Vagina (tissue), 2 donors: ENCODE measurements at places on chromosomes 2 and 18. TPM values are rescaled to one million over a fixed set of nuclear protein-coding genes. Genes with fewer than 3 reads are reported as not detected.

The GLI2 gene
- 16.2 TPM for total RNA-seq

- H3K36me3 ChIP-seq: no peaks in the 10 kb centered on the region
- H3K4me3 ChIP-seq: peak overlapping the region; percentile 31
- H3K27ac ChIP-seq: no peak overlapping the region
- peaks cover 16% of the 10 kb centered on the region for H3K4me1 ChIP-seq
These were observed 12.2 kb upstream of the KIF1A start for GRCh38 chr2:240832205-240832727.

DNA sequence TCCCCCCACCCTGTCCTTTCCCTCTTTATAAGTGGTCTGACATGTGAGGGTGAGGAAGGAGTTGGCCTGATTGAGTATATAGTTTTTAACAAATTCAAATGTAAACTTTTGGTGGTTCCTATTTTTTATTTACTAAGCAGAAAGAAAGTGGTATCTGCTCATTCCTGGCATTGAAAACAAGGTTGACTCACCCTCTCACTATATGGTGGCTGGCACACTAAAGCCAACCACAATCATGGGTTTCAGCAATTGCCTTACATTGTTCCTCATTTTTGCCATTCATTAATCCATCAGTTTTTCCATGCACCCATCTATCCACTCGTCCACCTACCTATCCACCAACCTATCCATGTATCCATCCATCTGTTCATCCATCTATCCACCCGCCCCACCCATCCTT is 75.4 kb upstream of the IGFBP5 start:
- peaks cover 11% of the 10 kb centered on the region for H3K4me1 ChIP-seq
- no peak for DNase-seq
- H3K4me3 ChIP-seq: no peak overlapping the region

- no peaks in the 10 kb centered on the region for H3K36me3 ChIP-seq
- no peak overlapping the region for H3K27ac ChIP-seq
- no peaks in the 10 kb centered on the region for H3K27me3 ChIP-seq
- H3K4me1 ChIP-seq: peaks cover 11% of the 10 kb centered on the region
- no peak overlapping the region for H3K4me3 ChIP-seq
- no peak for DNase-seq
These were observed 31.8 kb upstream of the NTSR2 start for GRCh38 chr2:11701751-11702301.

The SKA1 gene
- 0.74 TPM for total RNA-seq

DNA sequence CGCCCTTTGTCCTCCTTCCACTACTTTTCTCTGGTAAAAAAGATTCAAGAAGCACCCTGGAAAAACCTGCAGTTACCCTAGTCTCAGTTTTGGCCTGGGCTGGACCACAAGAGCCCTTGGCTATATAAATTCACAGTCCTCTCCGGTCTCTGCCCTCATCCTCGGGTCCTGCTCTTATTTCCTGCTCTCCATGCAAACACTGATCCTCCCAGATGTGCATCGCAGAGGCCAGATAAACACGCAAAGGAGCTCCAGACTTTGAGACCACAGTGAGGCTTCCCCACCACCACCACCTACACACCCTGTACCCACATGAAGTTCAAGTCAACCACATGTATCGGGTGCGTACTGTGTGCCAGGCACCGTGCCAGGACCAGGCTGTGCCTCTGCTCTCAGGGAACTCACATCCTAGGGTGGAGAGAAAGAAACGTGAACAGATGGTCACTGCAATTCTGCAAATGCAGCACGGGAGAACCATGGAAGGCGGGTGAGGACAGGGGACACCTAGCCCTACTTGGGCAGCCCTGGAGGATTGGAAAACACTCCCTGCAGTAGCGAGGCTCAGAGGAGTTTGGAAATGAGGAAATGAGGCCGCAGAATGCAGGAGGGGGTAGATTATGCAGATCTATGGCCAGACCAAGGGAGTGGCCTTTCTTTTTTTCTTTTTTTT is 7.4 kb downstream of the CTDSP1 start:
- H3K4me1 ChIP-seq: peaks cover 55% of the 10 kb centered on the region
- peak overlapping the region; percentile 65 for H3K4me3 ChIP-seq
- DNase-seq: no peak
- peak overlapping the region; percentile 97 for H3K27ac ChIP-seq
- H3K36me3 ChIP-seq: no peaks in the 10 kb centered on the region
- no peaks in the 10 kb centered on the region for H3K27me3 ChIP-seq

- no peaks in the 10 kb centered on the region for H3K27me3 ChIP-seq
- no peak for DNase-seq
- no peaks in the 10 kb centered on the region for H3K36me3 ChIP-seq
- no peaks in the 10 kb centered on the region for H3K4me1 ChIP-seq
These were observed 211.9 kb downstream of the PTGR3 start for GRCh38 chr18:74996996-74997395.

GRCh38 chr2:102313025-102313424 is 1.7 kb downstream of the IL1RL1 start:
- H3K4me1 ChIP-seq: no peaks in the 10 kb centered on the region
- no peaks in the 10 kb centered on the region for H3K36me3 ChIP-seq
- no peak for DNase-seq
- H3K4me3 ChIP-seq: no peak overlapping the region

DNA sequence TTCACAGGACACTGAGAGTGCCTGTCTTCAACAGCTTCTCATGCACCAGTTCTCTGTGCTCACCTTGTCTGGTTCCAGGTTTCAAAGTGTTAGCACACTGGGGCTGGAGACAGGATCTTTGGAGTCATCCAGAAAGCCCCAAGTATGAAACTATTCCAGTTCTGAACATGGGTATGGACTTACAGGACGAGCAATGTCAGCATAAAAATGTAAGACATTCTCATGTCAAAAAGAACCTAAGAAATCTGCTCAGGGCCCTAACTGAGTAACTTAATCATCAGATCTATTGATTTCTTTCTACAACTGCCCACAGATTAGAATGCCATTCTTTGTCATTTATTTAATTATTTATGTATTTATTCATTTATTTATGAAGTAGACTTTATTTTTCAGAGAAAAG is 184.5 kb downstream of the AGPS start:
- DNase-seq: no peak
- no peak overlapping the region for H3K4me3 ChIP-seq
- H3K36me3 ChIP-seq: no peaks in the 10 kb centered on the region
- no peaks in the 10 kb centered on the region for H3K4me1 ChIP-seq
- no peak overlapping the region for H3K27ac ChIP-seq

The LOXHD1 gene
- total RNA-seq: not detected

- H3K27ac ChIP-seq: no peak overlapping the region
- no peak for DNase-seq
- no peaks in the 10 kb centered on the region for H3K36me3 ChIP-seq
- H3K4me3 ChIP-seq: no peak overlapping the region
- H3K4me1 ChIP-seq: peaks cover 37% of the 10 kb centered on the region
- peaks cover 27% of the 10 kb centered on the region for H3K27me3 ChIP-seq
These were observed 2.0 kb downstream of the IHH start for GRCh38 chr2:219058541-219059374.

- H3K4me1 ChIP-seq: no peaks in the 10 kb centered on the region
- H3K36me3 ChIP-seq: no peaks in the 10 kb centered on the region
These were observed 55.3 kb downstream of the ARHGEF4 start for GRCh38 chr2:130891966-130892365.

The SLC19A3 gene
- 7.4 TPM for total RNA-seq

- no peak for DNase-seq
- H3K36me3 ChIP-seq: no peaks in the 10 kb centered on the region
- peaks cover 30% of the 10 kb centered on the region for H3K4me1 ChIP-seq
- no peaks in the 10 kb centered on the region for H3K27me3 ChIP-seq
These were observed 11.4 kb upstream of the MAPRE2 start for GRCh38 chr18:35029770-35030169.

DNA sequence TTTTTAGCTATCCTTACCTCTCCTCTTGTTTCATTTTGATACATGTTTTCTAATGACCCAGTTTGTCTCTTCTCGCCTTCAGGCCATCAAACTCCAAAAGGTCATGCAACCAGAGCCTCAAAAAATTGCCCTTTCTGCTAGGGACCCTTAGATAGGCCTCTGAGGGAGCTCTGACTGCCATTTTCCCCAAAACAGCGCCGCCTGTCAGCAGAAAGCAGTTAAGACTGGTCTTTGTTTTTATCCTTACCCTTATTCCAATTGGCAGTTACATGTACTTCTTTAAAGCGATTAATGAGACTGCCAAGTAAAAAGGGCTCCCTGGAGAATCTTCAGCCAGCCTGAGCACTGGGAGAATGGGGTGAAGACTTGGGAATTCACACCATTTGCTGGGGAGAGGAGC is 55.1 kb upstream of the RIT2 start:
- no peaks in the 10 kb centered on the region for H3K36me3 ChIP-seq
- no peaks in the 10 kb centered on the region for H3K4me1 ChIP-seq
- H3K4me3 ChIP-seq: no peak overlapping the region
- H3K27me3 ChIP-seq: no peaks in the 10 kb centered on the region
- H3K27ac ChIP-seq: no peak overlapping the region

- no peaks in the 10 kb centered on the region for H3K4me1 ChIP-seq
- no peaks in the 10 kb centered on the region for H3K27me3 ChIP-seq
- H3K27ac ChIP-seq: no peak overlapping the region
- no peak overlapping the region for H3K4me3 ChIP-seq
These were observed 181.9 kb downstream of the MREG start for GRCh38 chr2:215831296-215831913.

The TNFRSF11A gene
- 3.9 TPM for total RNA-seq

The COPS8 gene
- 46.9 TPM for total RNA-seq

The EVX2 gene
- total RNA-seq: 0.98 TPM

The ABHD1 gene
- total RNA-seq: not detected

The C2orf69 gene
- 10.1 TPM for total RNA-seq

- no peaks in the 10 kb centered on the region for H3K4me1 ChIP-seq
- H3K4me3 ChIP-seq: no peak overlapping the region
- no peaks in the 10 kb centered on the region for H3K27me3 ChIP-seq
- no peak overlapping the region for H3K27ac ChIP-seq
These were observed 233.7 kb downstream of the DSEL start for GRCh38 chr18:67282796-67283195.

DNA sequence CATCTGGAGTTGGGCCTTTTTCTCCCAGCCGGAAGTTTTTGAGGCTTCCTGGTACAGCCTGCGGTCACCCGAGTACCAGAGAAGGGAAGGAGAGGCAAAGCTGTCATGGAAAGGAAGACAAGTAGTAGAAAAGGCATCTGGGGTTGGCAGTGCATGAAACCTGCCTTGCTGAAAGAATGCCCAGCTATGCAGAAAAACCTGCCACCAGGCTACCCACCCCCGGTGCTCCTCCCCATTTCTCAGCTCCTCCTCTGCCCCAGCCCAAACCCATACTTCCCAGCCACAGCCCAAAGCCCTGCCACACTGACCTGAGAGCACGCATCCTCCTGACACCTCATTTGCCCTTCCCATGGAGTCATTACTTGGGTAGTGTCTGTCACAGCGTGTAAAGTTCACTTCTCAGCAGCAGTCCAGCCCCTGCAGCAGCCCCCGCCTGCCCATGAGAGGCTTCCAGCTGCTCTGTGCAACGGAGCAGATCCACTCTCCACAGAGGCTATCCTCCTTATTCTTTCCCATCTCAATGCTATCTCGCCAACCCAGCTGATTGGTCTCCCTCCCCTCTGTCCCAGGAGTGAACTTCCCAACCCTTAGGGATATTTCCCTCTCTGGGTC is 40.4 kb upstream of the MAL start:
- no peak overlapping the region for H3K4me3 ChIP-seq
- no peak overlapping the region for H3K27ac ChIP-seq
- no peaks in the 10 kb centered on the region for H3K36me3 ChIP-seq
- peak; percentile 85 for DNase-seq
- no peaks in the 10 kb centered on the region for H3K27me3 ChIP-seq

- H3K27ac ChIP-seq: no peak overlapping the region
- no peaks in the 10 kb centered on the region for H3K4me1 ChIP-seq
- no peak overlapping the region for H3K4me3 ChIP-seq
- no peak for DNase-seq
- H3K36me3 ChIP-seq: no peaks in the 10 kb centered on the region
- H3K27me3 ChIP-seq: no peaks in the 10 kb centered on the region
These were observed 254.0 kb downstream of the NRXN1 start for GRCh38 chr2:50777954-50778353.

GRCh38 chr18:50622865-50623393 is 63.0 kb downstream of the MAPK4 start:
- no peak overlapping the region for H3K27ac ChIP-seq
- H3K4me3 ChIP-seq: no peak overlapping the region
- H3K36me3 ChIP-seq: no peaks in the 10 kb centered on the region
- H3K27me3 ChIP-seq: no peaks in the 10 kb centered on the region

DNA sequence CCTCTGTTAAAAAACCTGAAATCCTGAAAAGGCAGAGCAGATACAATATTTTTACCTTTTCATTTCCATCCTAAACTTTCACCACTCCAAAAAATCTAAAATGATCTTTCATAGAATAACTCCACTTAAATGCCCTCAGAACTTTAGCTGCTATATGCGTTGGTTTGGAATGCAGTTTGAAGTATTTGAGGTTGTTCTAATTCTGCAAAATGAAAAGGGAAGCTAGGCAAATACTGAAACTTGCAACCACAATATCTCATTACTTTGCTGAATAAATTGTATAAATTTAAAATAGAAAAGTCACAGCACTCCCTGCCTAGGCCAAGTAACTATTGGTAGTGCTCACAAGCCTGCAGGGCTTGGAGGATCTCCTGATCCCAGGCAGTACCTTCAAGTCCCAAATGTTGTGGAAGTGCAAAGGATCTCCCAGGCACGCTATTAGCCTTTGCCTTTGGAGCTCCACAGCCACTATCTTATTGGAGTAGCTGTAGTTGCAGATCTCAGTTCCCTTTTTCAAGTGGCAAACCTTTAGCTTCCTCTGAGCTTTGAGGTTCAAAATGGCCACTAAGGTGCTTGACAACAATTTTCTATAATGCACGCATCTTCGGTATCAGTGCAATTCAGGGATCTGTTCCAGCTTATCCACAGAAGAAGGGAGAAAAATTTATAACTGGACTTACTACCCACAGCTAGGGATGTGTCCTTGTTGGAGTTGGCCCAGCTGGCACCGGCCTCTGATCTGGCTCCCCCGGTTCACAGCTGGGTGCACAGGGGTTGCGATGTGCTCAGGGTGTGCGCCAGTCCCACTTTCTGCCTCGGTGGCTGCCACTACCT is 43.4 kb upstream of the ANKRD62 start:
- H3K27ac ChIP-seq: no peak overlapping the region
- H3K4me3 ChIP-seq: no peak overlapping the region
- no peaks in the 10 kb centered on the region for H3K36me3 ChIP-seq
- H3K4me1 ChIP-seq: no peaks in the 10 kb centered on the region

DNA sequence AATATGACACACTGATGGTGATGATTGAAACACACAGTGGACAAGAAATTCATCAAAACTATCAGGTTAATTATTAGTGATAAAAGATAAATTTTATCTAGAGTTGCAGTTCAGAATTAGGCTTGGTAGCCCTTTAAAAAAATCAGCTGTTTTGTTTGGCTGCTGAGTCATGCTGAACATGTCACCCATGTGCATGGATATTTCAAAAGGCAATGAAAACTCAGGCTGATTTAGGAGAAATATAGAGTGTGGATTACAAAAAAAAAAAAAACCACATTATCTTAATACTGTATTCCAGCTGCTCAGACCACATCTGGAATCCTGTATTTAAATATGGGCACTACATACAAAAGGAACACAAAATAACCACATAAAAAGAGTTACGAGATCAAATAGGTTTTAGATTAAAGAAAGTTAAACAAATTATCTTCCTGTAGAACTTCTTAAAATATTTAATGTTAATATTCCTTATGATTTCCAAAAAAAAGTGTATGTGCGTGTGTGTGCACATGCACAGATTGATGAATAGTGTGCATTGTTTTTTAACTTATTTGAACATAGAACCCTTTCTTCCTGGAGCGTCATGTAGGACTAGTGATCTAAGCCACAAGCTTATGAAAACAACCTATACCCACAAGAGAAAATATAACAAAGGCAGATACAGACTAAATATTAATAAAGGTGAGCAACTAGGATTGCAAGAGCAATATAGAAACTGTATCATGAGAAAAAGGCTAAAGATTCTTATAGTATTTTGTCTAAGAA is 186.2 kb downstream of the STK39 start:
- H3K4me3 ChIP-seq: no peak overlapping the region
- no peak overlapping the region for H3K27ac ChIP-seq
- H3K4me1 ChIP-seq: no peaks in the 10 kb centered on the region
